ENCODE measurements at places on chromosomes 1 and 21.

DNA sequence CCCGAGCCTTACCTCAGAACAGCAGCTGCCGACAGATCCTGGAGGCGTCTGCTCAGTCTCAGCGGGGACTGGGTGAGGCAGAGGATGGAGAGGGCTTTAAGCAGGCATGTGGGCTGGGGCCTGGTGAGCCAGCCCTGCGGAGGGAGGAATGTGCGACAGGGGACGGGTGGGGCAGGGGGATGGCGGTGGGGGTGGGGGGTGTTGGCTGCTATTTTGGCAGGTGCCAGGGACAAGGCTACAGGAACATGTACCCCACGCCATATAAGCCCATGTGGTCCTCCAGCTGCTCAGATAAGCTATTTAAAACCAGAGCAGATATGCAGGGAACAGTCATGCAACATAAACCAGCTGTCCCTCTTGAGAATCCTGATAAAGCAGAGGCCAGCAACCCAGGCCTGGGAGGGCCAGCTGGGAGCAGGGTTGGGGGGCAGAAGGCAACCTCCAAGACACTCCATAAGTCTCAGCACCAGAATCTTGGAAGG lies at the start of gene TNNT2:
TNNT2 (minus strand) TSS at position 70 of the 482 bp plus-strand sequence. CDS start 4,426 bp downstream, outside the sequence.
- DNase-seq = no peak

GRCh38 chr1:193479187-193479586 lies 292.8 kb upstream of the B3GALT2 start:
- DNase-seq = no peak

GRCh38 chr1:188140958-188141357 lies 1312.2 kb downstream of the PLA2G4A start:
- DNase-seq = no peak

DNA sequence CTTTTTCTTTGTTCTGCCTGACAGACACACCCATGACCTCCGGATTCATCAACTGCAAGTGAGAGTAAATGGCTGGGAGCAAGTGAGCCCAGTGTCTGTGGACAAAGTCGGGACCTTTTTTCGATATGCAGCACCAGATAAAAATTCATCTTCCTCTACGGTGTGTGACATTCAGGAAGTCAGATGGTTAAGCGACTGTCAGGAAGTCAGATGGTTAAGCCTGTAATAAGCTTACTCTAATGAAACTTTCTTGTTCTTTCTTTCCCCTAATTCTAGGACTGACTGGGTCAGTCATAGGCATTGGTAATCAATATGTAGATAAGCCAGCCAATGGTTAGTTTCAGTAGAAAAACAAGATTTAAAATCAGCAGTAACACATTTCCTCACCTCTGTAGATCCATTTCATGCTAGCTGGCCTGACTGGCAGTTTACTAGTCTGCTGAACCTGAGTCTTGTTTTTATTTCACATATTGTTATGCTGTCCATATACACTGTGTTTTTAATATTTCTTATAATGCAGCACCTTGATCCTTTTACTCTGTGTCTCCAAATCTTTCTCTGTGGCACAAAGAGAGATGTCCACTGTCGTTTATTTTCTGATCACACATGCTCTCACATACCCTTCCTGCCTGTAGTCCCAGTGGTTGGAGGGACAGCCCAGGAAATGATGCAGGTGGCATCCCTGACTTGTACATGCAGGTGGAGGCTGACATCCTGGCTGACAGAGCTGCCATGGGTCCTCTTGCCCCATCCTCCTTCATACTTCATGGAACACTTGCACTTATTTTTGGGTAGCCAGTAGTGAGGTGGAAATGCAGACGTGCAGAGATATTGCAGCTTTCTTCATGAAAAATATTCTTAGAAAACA lies 115.8 kb downstream of the VPS13D start:
- no peak for DNase-seq

- no peak for DNase-seq
These were observed 18.9 kb downstream of the SLC16A1 start for GRCh38 chr1:112937070-112937469.

- DNase-seq = no peak
These were observed 4.8 kb downstream of the GBP7 start for GRCh38 chr1:89171067-89171438.

- no peak for DNase-seq
These were observed 16.3 kb downstream of the RNF11 start for GRCh38 chr1:51252366-51252765.

DNA sequence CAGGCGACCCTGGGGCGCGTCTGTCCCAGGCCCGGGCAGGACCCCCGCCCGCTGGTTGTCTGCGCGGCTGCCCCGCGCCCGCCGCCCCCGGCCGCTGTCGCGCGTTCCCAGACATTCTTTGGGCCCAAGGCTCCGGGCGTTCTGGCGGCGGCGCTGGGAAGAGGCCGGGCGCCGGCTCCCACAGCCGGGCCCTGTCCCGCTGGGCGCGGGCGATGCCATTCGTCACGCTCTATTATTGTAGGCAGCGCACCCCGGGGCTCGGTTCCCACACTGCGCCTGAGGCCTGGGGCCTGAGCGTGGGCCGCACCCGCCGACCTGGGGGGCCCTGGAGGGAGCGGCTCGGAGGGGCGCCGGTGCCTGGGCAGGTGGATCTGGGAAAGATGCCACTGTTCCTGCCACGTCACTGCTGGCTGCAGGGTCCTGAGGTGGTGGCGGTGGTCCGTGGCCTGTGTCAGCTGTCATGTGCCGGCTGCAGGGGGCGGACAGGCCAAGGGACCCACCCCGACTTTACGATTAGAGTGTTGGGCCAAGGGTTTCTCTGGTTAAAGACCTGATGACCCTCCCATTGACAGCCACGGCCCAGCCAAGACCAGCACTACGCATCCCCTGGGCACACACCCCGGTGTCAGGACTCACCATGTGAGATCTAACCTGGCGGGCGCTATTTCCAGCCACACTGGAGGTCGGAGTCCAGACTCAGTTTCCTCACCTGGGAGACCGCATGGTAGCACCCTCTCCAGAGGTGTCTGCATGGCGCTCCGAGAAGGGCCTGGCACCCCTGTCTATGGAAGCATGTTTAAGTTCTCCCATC lies 55.1 kb upstream of the ADARB1 start:
- no peak for DNase-seq

DNA sequence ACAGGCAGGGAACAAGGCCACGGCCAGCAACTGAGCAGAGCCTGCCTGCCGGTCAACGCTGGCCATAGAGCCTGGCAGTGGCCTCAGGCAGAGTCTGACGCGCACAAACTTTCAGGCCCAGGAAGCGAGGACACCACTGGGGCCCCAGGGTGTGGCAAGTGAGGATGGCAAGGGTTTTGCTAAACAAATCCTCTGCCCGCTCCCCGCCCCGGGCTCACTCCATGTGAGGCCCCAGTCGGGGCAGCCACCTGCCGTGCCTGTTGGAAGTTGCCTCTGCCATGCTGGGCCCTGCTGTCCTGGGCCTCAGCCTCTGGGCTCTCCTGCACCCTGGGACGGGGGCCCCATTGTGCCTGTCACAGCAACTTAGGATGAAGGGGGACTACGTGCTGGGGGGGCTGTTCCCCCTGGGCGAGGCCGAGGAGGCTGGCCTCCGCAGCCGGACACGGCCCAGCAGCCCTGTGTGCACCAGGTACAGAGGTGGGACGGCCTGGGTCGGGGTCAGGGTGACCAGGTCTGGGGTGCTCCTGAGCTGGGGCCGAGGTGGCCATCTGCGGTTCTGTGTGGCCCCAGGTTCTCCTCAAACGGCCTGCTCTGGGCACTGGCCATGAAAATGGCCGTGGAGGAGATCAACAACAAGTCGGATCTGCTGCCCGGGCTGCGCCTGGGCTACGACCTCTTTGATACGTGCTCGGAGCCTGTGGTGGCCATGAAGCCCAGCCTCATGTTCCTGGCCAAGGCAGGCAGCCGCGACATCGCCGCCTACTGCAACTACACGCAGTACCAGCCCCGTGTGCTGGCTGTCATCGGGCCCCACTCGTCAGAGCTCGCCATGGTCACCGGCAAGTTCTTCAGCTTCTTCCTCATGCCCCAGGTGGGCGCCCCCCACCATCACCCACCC lies at the start of gene TAS1R3:
TAS1R3 (plus strand) TSS at position 213 of the 898 bp plus-strand sequence; CDS start at position 279, 66 bp downstream.
- no peak for DNase-seq

- DNase-seq = no peak
These were observed 2.3 kb downstream of the TNNI1 start for GRCh38 chr1:201419256-201419655.

- no peak for DNase-seq
These were observed 197.2 kb downstream of the NFIA start for GRCh38 chr1:61279570-61279969.

DNA sequence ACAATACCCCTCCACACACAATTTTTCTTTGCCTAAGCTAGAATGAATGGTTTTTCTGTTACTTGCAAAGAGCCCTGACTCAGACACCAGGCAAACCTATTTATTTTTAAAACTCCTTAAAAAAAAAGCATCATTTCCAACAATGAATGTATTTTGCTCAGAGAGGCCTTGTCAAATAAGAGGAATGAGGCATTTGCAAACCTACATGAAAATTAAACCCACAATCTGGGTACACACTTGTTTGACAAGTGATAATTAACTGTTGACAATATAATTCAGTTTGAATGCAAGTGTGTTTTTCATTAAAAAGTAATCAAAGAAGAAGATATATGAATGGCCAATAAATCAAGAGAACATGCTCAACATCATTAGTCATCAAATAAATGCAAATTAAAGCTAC lies 339.5 kb downstream of the PTPRU start:
- no peak for DNase-seq

DNA sequence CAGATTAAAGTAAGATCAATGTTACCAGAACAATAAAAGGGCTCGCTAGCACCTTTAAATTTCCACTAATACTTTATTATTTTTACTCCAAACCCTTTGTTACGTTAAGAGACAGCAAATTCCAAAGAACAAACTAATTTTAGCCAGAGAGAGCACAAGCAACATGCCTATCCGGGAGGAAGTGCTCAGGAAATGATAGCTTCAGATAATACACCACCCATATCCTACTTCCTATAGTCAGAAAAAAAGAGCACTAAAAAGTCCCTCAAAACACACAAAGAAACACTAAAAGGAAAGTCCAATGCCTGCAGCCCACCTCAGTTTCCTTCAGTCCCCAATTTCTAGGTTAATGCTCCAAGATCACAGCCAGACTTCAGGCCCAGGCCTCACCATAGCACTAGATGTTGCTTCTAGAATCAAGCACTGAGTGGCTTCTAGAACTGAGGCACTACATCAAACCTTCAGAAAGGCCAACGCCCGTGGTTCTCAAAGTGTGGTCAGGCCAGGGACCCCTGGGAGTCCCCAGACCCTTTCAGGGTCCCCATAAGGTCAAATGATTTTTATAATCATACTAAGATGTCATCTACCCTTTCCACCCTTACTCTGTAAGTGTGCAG lies 142.6 kb downstream of the PSMG1 start:
- no peak for DNase-seq

DNA sequence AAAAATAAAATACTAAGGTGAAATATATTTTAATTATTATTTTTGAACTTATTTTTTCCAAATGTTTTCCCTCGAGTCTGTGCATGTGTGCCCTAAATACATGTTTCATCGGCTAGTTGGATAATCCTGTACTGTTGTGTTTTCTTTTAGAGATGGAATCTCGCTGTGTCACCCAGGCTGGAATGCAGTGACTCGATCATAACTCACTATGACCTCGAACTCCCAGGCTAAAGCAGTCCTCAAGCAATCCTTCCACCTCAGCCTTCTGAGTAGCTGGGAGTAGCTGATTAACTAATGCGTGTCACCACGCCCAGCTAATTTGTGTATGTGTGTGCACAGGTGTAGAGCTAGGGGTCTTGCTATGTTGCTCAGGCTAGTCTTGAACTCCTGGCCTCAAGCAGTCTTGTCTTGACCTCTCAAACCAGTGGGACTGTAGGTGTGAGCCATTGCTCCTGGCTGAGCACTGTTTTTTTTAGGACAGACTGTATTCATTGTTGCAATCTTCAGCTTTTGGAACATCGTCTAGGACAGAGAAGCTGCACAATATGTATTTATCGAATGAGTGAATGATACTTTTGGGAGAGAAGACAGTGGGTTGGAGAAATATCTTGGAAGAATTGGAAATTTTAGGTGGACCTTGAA lies 4.8 kb upstream of the TMCO1 start:
- peak; percentile 10 for DNase-seq

DNA sequence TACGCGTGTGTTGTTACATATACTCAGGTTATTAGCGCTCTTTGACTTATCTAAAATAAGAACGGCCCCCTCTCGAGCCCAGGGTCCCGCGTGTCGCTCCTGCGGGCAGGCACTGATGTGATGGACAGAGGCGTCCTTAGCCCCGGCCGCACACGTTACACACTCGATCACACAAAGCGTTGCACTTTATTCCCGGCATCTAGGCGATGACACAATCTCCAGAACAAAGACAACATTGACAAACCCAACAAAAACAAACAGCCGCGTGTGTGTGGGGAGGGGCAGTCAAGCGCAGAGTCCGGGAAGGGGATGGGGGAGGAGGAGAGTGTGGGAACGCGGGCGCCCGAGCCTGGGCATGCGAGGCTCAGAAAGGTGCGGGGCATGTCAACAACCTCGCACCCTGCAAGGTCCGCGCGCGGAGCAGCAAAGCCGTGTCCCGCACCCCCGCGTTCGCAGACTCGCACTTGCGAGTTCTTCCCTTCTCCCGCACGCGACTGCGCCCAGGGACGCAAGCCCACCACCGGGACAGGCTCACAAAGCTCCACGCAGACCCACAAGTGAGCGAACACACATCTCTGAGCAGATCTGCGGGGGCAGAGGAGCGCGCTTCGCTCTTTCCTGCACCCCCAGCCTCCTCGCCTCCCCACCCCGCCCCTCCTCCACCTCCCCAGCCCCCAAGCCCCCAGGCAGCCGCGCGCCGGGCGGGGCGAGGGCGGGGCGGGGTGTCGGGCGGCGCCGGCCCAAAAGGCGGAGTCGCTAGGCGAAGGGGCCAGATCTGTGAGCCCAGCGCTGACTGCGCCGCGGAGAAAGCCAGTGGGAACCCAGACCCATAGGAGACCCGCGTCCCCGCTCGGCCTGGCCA lies at the start of gene EFNA1:
EFNA1 (plus strand) TSS at position 772 of the 862 bp plus-strand sequence. CDS start 102 bp downstream, outside the sequence.
- peak; percentile 42 for DNase-seq

DNA sequence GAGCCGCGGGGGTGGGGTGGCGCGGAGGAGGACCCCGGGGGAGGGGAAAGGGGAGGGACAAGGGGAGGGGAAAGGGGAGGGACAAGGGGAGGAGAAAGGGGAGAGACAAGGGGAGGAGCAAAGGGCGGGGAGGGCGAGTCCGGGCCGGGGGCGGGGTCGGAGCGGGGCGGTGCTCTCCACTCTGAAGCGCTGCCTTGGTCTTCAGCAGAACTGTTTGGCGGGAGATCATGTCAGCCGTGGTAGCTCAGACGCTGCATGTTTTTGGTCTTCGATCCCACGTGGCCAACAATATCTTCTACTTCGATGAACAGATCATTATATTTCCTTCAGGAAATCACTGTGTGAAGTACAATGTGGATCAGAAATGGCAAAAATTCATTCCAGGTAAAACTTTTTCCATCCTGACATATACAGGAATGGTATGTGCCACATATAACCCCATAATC lies 420 bp downstream of the CFAP57 start:
- DNase-seq = no peak
